CMK (cell line): ENCODE measurements at places on chromosomes 6 and 20.

- no peak for DNase-seq
Measured at GRCh38 chr6:69988458-69989126, 122.2 kb downstream of the COL19A1 start.

GRCh38 chr20:44031001-44031574, 116.4 kb downstream of the TOX2 start:
- no peak for DNase-seq

GRCh38 chr20:34693414-34693813, 10.7 kb upstream of the TP53INP2 start:
- DNase-seq: no peak

DNA sequence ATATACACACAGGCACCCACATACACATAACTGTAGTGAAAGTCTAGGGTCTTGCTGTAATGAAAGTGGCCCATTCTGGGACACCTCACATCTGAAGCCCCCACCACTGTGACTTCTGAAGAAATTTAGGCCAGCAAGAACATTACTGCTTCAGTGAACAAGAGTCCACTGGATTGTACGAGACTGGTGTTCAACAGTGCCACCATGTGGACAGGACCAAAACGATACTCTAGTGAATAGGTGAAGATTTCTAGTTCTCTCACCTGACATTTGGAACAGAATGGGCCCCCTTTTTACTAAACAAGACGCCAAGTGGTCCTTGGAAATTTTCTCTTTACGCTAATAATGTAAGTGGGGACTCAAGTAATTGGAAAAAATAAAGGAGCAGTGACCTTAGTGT, 156.9 kb downstream of the MAFB start:
- DNase-seq: no peak

- DNase-seq: no peak
Measured at GRCh38 chr6:106782536-106783285, 153.3 kb downstream of the QRSL1 start.

DNA sequence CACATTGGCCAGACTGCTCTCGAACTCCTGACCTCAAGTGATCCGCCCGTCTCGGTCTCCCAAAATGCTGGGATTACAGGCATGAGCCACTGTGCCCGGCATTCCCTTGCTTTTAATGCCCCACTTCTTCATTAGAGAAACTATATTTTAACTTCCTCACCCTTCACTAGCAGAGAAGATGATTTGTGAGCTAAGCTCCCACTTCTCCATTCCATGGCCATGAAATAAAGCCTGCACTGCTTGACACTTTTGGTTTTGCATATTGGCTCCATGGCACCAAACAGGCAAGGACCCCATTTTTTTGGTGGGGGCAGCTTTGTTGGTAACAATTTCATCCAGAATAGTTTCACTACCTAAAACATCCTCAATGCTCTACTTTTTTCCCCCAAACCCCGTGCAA, 145.3 kb downstream of the TFAP2B start:
- DNase-seq: no peak

GRCh38 chr20:50536333-50536732, 26.1 kb downstream of the PTPN1 start:
- no peak for DNase-seq

DNA sequence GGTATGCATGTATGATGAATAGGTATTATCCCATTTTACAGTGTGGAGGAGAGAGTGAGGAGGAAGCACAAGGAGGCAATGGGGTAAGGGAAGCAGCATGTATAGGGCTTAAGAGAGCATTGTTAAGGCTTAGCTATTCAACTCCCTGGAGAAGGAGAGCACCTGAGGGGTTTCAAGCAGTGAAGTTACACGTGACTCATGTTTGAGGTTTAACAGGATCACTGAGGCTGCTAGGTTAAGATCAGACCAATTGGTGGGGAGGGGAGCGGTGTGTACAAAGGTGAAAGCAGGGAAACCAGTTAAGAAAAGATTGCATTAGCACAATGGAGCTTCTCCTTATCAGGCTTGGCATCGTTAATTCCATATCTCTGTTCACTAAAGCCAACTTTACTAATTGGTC, 64.4 kb upstream of the NHSL1 start:
- DNase-seq: no peak

DNA sequence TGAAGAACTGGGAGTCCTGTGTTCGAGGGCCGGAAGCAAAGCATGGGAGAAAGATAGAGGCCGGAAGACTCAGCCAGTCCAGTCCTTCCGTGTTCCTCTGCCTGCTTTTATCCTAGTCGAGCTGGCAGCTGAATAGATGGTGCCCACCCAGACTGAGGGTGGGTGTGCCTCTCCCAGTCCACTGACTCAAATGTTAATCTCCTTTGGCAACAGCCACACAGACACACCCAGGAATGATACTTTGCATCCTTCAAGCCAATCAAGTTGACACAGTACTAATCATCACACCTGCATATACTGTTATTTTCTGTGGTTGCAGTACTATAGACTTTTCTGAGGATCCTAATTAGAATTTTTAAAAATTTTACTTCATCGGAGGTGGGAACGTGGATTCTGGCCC, 21.3 kb downstream of the PCMTD2 start:
- DNase-seq: no peak

DNA sequence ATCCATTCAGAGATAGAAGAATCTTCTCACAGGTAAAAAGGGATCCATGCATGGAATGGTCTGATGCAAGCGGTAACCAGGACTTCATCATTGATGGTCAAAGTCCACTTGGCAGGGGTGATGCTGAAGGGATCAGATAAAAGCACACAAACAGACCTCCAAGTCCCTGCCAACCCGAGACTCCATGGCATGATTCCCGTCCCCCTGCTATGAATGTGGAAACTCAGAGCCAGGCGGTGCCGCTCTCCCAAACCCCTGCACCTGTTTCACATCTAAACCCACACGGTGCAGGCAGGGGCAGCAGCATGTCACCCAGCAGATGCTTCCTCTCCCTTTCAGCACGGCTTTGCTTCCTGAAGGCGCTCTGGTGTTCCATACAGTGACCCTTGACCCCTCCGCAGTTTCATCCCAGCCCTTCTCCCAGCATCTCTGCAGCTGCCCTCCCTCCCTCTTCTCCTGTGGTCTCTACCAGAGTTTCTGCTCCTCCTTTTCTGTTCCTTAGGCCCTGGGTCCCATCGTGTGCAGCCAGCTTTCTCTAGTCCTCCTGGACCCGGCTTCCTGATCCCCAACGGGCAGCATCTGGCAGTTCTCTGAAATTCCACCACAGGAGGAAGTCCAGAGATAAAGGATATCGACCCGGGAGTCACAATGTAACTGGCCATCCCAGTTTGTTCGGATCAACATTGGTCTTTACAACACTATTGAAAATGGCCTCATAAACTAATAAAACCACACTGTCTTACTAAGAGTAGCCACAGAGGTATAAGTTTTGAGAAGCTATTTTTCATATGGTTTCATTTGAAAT, 235.0 kb downstream of the TTLL2 start:
- DNase-seq: no peak

GRCh38 chr20:25573288-25574251, 11.8 kb downstream of the NINL start:
- no peak for DNase-seq

- DNase-seq: no peak
Measured at GRCh38 chr20:34017610-34018009, 23.9 kb downstream of the RALY start.

GRCh38 chr6:111663692-111664564, 58.2 kb upstream of the TRAF3IP2 start:
- no peak for DNase-seq

- DNase-seq: no peak
Measured at GRCh38 chr6:136510782-136511181, 39.4 kb downstream of the MAP7 start.

DNA sequence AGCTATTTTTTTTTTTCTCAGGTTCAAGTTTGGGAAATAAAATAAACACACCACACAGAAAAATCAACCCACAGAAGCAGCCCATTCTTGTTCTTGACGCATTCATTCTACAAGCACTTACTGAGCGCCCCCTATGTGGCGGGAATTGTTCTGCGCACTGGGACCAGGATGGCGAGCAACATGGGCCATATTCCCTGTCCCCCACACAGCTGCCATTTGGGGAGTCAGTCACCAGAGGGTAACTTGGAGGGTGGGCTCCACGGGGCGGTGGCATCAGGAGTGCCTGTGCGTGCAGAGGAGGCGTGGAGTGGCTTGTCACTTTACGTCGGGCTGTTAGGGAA, 185.0 kb upstream of the PDE10A start:
- no peak for DNase-seq

- DNase-seq: no peak
Measured at GRCh38 chr6:166297606-166298005, 10.6 kb downstream of the PRR18 start.

- no peak for DNase-seq
Measured at GRCh38 chr20:33158637-33159385, 9.1 kb upstream of the BPIFA2 start.

GRCh38 chr20:39627765-39628164, 665.6 kb downstream of the DHX35 start:
- no peak for DNase-seq

DNA sequence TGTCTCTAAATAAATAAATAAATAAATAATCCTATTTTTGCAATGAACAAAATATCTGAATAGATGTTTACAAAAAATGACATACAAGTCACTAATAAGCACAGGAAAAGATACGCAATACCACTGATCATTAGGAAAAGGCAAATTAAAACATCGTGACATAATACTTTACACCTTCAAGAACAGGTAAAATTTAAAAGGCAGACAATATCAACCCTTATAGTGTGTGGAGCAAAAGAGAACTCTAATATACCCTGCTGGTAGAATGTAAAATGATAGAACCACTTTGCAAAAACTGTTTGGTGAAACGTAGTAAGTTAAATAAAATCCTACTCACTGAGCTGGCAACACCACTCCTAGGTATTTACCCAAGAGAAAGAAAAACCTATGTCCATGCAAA, 67.4 kb downstream of the ZMYND8 start:
- DNase-seq: no peak

DNA sequence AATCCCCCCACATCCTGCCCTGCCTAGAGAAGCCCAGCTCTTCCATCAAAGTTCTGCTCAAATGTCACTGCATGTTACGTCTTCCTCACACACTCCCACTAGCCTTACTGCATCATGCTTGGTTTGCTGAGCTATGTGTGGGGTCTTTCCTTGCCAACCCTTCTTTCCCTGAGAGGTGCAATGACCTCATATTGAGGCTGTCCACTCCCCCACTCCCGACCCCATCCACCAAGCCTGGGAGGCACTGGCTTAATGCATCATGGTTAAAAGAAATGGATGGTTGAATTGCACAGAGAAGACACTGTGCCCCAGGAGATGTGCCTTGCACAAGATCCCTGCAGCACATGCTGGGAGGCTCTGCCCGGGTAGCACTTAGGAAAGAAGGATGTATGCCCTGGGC, 7.7 kb upstream of the IRF4 start:
- DNase-seq: no peak

DNA sequence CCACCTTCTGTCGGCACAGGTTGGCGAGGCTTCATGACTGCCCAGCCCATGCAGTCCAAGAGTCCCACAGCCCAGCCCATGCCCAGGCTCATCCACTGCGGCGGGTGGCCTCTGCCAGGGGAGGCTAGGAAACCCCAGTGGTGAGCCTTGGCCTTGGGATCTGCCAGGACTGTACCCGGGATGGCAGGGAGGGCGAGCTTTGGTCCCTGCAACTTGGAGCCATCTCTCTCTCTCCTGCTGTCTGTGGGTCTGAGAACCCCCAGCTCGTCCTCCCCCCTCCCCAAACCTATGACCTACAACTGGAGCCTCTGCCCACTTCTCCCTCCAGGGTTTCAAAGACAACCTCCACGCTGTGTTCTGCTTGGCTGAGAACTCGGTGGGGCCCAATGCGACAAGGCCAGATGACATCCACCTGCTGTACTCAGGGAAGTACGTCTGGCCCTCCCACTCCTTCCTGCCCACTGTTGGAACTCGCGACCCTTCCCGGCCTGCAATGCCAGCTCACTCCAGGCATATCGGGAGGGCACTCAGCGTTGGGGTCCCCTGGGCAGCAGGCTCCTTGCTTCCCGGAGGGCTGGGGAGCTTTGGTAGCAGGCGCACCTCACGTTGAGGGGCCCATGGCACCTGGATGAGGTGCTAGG, 19.7 kb downstream of the NPEPL1 start:
- DNase-seq: no peak

DNA sequence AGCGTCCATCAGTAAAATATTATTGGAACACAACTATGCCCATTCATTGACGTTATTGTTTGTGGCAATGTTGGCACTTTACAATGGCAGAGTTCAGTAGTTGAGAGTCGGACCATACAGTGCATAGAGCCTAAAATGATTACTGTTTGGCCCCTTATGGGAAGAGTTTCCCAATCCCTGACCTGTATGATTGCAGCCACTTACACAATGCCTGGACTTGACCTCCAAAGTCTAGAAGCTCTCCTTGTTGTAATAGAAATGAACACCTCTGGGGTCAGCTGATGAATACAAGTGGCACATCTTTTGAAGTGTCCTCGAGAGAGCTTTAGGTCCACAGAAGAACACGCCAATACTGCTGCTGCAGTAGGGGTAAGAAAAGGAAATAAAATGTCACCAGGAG, 59.0 kb downstream of the NOX3 start:
- no peak for DNase-seq

DNA sequence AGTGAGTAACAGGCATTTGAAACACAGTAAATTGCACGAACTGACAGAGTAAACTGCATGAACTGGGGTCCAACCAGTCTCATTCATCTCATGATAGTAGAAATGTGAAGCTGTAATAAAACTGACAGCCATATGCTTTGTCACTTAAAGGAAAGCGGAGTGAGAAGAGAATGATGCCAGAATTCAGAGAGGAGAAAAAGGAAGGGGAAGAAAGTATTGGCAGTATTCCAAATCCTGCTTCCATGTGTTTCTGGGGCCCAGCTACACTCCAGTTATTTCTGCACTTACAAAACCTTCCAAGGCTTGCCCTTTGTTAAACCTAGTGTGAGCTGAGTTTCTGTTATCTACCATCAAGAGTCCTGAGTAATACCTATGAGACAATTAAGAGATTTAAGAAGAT, 17.2 kb downstream of the SNX14 start:
- DNase-seq: no peak

- no peak for DNase-seq
Measured at GRCh38 chr6:47426524-47427302, 50.9 kb upstream of the CD2AP start.

DNA sequence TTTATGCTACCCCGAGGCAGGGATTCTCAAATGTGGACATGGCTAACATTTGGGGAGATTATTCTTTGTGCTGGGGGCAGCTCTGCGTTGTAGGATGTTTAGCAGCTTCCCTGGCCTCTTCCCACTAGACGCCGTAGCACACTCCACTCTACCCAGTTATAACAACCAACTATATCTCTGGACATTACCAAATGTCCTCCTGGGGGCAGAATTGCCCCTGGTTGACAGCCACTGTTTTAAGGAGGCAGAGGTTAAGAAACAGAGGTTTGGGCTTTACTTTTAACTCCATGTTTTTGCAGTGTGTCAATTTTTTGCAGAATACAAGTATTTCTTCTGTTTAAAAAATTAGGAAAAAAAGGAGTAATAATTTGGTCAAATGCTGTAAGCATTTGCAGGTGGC, 56.2 kb upstream of the BMP6 start:
- no peak for DNase-seq

- DNase-seq: no peak
Measured at GRCh38 chr20:17542993-17543412, 11.8 kb upstream of the BFSP1 start.
